Activated CD4-positive, alpha-beta T cell treated with anti-CD3 and anti-CD28 coated beads, Interleukin-2, amount 50 U/mL, for 4 hours (primary cell): ENCODE measurements at places on chromosomes 16 and 17.
A peak's percentile ranks its signal among the peaks of the same experiment; 100 is the strongest.

GRCh38 chr17:56149266-56150036 lies 3.8 kb upstream of the ANKFN1 start:
- no peak for DNase-seq

- peak; percentile 68 for DNase-seq
Measured at GRCh38 chr16:68064791-68065365, 20.3 kb upstream of the NFATC3 start.

DNA sequence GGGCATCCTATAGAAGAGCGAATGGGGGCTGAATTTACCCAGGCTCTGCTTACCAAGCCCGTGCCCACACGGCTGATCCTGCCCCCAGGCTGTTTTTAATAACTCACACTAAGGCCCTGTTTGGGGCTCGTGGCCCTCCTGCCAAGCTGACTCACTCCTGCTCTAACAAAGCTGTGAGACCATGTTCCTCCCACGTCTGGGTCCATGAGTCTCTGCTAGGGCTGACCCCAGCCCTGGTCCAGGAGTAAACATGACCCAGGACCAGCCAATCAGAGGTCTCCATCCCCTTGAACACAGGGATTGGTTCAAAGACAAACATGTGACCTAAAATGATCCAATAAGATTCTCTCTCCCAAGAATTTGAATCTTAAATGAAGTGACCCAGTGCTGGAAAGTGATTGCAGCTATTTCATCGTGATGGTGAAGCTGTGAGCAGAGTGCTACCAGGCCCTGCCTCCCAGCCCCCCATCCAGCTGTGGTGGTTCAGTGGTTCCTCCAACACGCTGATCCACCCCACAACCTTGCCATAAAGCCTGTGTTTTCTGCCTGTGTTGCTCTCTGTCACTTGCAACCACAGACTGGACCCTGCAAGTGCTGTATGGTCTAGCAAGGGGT lies 57.2 kb downstream of the C16orf82 start:
- no peak for DNase-seq

DNA sequence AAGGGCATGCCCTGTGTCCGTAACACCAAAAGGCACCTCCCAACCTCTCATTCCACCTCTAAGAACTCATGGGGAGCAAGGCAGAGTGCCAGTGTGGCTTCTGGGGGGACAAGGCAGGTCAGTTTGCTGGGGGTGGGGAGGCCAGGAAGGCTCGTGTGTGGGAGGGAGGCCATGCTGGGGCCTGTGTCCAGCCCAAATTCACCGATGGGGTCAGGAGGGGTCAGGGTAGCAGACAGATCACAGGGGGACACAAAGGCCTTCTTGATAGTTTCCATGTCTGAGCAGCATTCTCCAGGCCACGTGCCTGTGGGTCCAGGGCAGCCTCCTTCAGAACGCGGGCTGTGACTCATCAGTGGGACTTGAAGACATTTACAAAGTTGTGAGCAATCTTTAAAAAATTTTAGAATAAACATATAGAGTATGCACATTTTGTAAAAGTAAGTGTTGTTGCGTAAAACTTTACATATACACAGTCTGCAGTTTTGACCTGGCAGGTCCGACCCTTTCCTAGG lies 20.9 kb downstream of the SPACA3 start:
- DNase-seq, result no peak

- DNase-seq, result no peak
Measured at GRCh38 chr17:27976331-27976730, 66.1 kb upstream of the NLK start.

DNA sequence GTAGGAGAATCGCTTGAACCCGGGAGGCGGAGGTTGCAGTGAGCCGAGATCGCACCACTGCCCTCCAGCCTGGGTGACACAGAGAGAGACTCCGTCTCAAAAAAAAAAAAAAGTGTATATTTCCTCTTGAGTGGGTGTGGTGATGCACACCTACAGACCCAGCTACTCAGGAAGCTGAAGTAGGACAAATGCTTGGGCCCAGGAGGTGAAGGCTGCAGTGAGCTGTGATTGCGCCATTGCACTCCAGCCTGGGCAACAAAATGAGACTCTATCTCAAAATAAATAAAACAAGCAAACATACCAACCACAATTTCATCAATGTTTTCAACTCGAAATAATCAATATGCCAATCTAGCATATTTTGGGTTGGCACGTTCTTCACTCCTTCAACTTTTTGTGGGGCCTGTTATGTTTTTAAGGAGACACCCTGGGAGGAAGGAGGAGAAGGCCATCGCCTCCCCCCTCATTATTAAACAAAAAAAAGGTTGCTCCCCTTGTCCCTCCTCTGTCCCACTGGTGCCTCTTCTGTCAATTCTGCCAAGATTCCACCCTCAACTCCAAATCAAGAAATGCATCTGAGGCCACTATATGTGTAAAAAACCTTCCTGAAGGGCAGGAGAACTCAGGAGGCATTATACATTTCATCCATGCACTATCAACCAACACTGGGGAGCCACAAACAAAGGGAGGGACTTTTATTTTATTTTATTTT lies 52.4 kb upstream of the ATF7IP2 start:
- DNase-seq, result no peak
